GM19239 (cell line): ENCODE measurements at places on chromosomes 2 and 18.

DNA sequence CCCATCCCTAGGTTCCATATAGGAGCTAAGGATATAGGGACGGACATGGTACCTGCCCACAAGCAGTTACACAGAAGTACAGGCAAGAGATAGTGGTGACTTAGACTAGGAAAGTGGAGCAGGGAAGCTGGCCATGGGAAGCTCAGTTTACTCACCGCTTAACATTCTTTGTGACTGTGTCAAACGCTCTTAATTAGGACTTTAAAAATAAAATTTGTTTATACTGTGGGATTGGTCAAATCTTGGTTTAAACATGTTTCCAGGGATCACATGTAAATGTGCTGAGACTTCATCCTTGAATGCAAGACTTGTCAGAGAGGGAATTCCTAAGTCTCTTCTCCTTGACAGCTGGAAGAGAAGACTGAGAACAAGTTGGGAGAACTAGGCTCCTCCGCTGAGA is 107.3 kb downstream of the MTCL1 start:
- DNase-seq, result no peak

DNA sequence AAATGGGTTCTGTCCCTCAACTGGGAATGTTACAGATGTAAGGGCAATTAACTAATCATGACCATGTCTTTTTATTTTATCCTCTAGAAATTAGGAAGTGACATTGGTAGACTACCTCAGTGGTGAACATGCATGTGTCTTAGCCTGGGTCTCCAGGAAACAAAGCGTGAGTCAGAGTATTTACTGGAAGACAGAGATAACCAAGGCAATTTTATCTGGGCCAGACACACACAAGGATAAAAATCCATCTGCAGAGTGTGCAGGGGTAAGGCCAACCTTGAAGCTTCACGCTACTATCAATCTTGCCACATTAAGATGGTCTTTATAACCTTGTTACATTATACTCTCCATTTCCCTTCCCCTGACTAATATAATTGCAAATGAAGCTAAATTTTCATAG is 487.5 kb downstream of the SUCLG1 start:
- no peak for DNase-seq

DNA sequence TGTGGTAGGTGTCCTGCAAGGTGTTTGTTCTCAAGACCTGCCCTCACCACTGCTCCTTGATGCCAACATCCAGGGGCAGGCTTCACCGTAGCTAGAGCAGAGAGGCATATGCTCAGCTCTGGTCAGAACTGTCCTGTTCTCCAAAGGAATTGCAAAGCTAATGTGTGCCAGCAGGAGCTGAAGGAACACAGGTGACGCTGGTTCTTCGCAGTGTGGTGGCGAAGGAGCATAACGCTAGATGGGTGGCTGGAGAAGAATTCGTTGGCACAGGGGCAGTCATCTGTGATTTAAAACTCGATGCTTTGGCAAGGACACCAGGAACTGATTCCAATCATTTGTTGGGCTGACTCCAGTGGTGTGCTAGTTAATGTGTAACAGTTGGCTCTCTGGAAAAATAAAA is 11.4 kb upstream of the PER2 start:
- no peak for DNase-seq

DNA sequence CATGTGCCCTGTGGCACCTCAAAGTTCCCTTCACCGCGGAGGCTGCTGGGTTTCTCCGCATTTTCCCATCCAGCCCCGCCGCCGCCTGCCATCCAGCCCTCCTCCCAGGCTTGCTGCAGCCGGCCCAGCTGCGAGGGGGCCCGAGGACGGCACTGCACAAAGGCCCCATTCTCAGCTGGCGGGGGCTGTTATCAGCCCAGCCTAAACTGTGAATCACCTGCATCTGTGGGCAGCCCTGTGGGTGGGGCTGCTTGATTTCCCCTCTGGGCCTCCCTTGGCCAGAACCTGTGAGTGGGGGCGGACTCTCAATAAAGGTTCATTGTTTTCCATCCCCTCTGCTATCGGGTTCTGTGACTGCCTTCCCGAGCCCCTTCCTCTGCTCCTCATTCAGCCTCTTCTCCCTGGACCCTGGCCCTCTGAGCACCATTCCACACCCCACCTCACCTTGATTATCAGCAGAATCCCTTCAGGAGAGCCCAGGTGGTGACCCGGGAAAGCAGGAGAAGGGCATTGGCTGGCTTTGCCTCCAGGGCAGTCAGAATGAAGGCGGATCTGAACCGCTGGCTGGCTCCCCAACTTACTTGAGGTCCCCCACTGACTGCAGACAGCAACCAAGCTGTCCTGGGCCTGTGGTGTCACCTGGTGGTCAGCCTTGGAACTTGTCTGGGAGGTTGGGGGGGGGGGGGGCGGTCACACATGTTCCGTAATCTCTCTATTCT is 204.5 kb downstream of the ZFP36L2 start:
- DNase-seq, result no peak

DNA sequence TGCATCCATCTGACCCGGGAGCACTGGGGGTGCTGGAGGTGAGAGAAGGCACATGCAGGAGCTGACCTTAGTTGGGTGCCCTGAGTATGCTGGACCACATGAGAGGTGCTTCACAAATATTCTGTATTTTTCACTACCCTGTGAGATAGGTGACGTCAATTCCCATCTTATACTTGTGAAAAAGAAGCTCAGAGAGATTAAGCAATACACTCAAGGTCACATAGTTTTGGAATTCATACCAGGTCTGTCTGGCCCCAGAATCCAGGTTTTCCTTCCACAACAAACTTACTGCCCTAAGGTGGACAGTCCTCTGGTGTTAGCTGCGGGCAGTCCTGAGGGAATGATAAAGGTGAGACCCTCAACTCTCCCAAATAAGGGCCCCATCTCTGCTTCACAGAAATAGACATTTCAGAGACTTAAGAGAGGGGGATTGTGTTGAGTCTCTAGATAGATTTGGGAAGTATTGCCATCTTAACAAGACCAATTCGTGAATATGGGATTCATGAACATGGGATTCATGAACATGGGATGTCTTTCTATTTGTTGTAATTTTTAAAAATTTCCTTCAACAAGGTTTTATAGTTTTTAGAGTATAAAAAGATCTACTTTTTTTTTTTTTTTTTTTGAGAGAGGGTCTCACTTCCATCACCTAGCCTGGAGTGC is 64.0 kb upstream of the SMAD7 start:
- no peak for DNase-seq

DNA sequence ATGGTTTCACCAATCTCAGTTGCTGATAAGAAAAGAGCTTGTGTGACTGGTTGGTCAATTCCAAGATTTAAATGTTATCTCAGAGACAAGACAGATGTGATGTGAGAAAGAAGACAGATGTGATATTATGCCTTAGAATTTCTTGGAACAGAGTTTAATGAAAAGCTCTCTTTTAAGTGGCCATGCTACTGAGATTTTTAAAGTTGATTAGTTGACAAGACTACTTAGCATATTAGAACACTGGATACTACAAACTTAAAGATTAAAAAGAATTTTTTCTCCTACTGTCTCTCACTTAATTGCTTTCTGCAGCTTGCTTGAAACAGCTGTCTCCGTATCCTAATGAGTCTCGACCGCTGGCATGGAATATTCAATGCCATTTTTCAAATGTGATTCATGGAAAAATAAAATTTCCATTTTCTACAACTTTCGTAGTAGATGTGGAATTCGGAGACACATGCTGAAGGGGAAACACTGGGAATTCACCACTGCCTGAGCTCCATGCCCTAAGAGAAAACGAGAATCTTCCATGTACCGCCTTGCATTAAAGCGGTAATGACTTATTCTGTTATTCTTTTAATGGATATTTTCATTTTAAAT is 634.2 kb upstream of the SETBP1 start:
- DNase-seq, result no peak
